Activated CD8-positive, alpha-beta memory T cell treated with anti-CD3 and anti-CD28 coated beads, Interleukin-2, amount 10 ng/mL, durations not matched to agents 7 days and 5 days (primary cell): ENCODE measurements at places on chromosomes 12 and 14.

DNA sequence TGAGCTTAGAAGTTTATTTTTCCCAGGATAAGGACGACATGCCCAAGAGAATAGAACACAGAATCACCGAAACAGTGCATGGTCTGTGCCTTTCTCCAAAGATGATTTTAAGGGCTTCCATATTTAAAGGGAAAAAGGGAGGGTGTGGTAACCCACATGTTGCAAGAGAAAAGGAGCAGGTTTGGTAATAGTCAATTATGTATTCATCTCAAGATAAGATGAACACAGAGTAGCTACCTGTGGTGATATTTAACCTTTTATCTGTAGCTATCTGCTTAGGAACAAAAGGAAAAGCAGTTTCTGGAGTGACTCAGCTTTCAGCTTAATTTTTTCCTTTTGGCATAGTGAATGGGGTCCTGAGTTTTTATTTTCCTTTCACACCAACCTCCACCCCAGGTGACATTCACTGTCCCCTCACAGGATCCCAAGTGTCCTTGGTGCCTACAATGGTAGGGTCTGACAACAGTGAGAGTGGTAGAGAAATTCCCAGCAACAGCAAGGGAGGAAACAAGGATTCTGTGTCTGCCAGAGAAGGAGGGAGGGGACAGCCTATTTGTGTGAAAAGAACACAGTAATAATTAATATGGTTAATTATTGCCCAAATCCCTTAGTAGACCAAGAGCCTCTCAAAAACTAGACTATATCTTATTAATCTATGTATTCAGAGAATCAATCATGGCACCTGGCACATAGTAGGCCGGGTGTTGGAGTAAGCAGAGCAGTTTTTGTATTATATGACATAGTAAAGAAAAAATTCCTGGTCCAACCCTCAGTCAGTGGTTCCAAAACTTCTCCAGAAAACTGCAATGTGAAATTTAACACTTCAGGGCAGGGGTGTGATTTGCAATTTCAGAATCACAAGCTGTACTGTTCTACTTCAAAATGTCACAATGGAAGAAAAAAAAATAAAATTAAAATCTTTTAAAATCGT lies 154.5 kb downstream of the PHLDA1 start:
- no peak for DNase-seq

GRCh38 chr14:56138928-56139327 lies 20.7 kb downstream of the PELI2 start:
- no peak for DNase-seq

DNA sequence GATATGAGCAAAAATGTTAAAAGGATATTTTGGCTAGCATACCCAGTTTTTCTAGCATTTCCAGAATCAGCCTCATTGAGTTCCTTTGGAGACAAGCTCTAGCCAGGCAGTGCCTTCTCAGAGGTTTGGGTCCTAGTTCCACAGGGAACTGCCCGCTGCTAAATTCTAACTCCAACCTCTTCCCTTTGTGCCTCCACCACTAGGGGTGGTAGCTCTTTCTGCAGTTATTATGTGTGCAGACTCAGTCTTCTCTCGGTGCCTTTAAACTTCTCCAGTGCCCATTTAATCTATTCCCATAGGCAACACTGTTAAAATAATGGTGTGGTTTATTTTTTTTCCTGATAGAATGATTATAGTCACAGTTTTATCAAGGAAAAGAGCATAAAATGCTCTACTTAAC lies 21.5 kb upstream of the SLC25A3 start:
- DNase-seq, result no peak

- DNase-seq, result no peak
Measured at GRCh38 chr12:117470804-117471203, 109.4 kb upstream of the NOS1 start.

GRCh38 chr12:50720085-50720484 lies 43.8 kb upstream of the ATF1 start:
- no peak for DNase-seq

GRCh38 chr14:39426605-39427004 lies 5.6 kb downstream of the FBXO33 start:
- DNase-seq, result no peak

- DNase-seq, result no peak
Measured at GRCh38 chr12:132143336-132144071, 615 bp downstream of the DDX51 start.

- no peak for DNase-seq
Measured at GRCh38 chr12:113778432-113779132, 187.5 kb downstream of the RBM19 start.

- no peak for DNase-seq
Measured at GRCh38 chr12:19608039-19608438, 168.7 kb downstream of the AEBP2 start.

GRCh38 chr12:47752552-47752951 lies 6.1 kb downstream of the RAPGEF3 start:
- DNase-seq, result no peak

DNA sequence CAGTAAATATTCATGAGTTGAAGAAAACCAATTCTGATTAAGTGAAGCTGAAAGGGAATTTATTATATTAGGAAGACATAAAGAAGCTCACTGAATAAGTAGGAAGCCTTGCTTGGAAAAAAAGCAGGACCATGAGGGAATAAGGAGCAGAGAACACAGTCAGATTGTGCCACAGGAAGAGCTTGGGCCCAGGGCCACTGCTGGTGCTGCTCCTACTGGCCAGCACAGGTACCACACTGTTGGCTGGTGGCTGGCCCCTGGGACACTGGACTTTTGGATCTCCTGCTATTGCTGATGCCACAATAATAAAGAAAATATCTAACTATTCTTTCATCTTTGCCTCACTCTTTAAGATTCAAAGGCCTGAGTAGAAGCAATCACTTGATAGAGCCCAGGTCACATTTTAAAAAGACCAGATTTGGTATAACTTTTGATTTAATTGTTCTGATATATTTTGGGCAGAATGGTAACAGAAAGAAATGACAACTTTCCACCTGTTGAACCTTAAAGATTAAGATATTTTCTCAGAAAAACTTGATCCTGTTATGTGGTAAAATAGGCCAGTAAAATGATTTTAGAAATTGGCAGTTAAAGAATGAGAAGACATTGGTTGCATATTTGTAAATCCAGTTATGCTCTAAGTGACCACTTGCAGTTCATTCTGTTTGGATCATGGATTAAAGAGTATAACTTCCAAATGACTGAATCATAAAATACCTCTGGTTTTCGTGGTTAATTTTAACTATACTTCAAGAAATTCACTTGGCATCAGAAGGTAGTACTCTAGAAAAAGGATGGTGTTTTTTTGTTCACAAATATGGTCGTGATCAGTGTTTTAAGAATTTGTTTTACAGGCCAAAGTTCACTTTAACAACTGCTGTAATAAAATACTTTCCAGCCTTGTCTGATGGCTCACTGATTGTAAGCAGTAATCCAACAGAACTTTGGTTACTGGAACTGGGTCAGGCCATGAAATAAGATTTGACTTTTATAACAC lies 68.3 kb downstream of the DERA start:
- no peak for DNase-seq

DNA sequence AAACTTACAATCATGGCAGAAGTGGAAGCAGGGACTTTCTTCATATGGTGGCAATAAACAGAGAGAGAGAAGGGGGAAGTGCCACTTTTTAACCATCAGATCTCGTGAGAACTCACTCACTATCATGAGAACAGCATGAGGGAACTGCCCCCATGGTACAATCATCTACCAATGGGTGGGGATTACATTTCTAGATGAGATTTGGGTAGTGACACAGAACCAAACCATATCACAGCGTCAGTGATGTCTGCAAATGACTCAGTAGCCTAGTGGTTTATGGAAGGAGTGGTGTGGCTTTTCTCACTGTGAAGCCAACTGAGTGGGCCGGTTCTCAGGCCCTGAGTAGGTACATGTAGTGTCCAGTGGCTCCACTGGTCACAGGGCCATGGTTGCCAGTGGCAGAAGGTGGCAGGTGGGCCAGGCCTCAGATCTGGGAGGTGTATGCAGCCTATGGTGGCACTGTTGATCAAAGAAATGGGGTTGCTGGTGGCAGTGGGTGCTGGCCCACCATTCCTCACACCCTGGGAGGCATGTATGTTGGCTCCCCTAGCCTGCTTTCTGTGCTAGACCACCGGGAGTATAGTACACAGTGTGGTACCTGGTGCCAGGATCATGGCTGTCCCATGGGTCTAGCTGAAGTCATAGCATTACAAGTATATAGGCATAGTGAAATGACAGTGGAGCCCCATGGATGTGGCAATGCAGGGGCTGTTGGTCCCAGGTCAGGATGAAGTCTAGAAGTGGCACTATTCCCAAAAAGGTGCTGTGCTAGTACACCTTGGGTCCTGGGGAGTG lies 191.9 kb downstream of the NUBPL start:
- DNase-seq, result no peak

DNA sequence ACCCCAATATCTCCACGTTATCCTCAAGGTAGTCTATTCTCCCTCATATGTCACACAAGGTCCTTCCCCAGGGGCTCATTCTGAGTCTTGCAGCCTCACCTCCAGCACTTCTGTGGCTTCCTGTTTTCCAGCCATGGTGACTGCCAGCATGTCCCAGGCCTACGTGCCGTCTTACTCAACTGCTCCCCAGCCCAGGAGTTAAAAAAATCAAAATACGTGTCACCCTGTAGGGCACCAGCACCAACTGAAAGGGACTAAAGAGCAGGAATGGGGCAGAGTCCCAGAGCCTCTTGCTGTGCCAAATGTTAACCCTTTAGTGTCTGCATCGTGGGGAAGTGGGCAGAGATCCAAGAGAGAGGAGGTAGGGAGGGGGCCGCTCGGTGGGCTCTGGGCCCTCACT lies 37.0 kb upstream of the MED13L start:
- no peak for DNase-seq

- DNase-seq, result no peak
Measured at GRCh38 chr14:74784634-74785033, 21.5 kb downstream of the YLPM1 start.

GRCh38 chr14:70045844-70046535 lies 142.8 kb downstream of the SLC8A3 start:
- no peak for DNase-seq

- DNase-seq, result no peak
Measured at GRCh38 chr12:53063708-53064612, 14.1 kb downstream of the TNS2 start.

DNA sequence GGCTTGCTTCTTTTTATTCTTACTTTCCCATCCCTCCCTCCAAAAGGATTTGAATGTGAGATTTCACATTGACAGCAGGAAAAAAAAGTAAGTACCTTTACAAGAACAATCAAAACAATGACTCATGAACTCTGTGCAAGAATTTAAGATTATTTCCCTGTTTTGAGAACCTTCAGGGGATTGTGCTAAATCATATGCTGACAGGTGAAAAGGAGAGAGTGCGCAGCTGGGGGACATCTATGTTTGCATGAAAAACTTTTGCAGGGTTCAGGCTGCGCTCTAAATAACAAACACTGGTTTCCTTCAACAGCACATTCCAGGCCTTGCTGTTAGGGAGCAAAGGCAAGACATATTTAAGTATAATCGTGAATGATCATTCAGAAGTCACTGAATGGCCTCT lies 27.3 kb downstream of the RERG start:
- no peak for DNase-seq

GRCh38 chr12:22974865-22975264 lies 349.9 kb downstream of the ETNK1 start:
- DNase-seq, result no peak

- no peak for DNase-seq
Measured at GRCh38 chr12:68915055-68915454, 17.9 kb downstream of the CPM start.

- no peak for DNase-seq
Measured at GRCh38 chr12:94242901-94243300, 94.5 kb downstream of the PLXNC1 start.

DNA sequence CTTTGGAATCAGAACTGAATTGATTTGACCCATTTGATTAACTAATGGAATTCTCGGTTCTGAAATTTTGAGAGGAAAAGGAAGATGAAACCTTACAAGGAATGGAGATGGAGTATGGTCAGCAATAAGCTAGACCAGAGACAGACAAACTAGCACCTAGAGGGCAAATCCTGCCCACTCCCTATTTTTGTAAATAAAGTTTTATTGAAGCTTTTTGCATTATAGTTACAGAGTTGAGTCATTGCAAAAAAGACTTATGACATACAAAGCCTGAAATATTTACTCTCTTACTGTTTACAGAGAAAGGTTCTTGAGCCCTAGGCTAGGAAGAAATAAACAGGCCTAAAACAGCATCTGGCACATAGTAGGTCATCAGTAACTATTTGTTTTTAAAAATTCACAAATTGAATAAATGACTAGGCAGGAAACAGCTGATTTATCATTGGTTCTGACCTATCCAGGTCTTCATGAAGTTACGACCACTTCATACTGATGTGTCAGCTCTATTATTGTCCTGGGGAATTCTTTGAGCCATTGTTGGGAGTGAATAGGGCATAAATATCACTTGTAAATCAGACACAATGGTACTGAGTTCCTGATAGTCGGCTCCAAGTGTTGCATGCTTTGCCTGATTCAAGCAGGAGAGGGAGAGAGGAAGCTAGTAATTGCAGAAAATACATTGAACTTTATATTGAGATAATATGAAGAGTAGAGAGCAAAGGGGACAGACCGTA lies 14.6 kb upstream of the STAB2 start:
- no peak for DNase-seq

DNA sequence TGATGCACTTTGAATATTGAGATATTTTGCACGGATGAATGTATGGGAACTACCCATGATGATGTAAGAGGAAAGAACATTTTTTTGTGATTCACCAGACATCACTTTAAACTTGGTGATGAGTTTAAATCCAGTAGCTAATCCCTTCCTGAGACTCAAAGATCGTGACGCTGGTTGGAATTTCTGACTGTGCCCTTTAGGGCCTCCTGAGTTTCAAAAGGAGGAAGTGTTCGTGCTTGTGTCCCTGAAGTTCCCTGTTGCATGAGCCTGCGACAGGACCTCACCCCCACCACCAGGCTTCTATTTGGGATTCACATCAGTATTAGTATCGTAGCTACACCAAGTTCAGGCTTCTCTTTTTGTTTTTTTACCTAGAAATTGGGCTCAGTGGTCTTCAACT lies 18.6 kb upstream of the RIN3 start:
- no peak for DNase-seq

GRCh38 chr12:30753233-30753632 lies 1.5 kb downstream of the CAPRIN2 start:
- peak; percentile 45 for DNase-seq

- DNase-seq, result no peak
Measured at GRCh38 chr12:107014055-107014454, 27.1 kb upstream of the MTERF2 start.

- DNase-seq, result peak; percentile 67
Measured at GRCh38 chr12:89353188-89353822, 1.0 kb upstream of the DUSP6 start.

- DNase-seq, result peak; percentile 54
Measured at GRCh38 chr14:68182492-68182891, 362.9 kb downstream of the RAD51B start.

DNA sequence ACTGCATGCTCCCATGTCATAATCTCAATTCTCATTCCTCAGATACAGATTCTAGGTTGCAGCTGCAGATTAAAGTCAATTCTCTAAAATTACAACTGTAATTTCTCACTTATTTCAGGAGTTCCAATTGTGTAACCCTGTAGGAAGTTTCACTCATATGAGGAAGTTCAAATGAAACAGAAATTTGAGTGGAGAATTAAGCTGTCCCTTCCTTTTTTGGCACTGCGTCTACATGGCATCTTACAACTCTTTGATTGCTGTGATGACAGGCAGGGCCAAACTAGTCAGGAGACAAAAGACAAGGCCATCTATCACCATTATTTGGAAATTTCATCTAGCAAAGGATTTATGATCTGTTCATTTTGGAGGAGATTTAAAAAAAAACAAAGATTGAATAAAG lies 13.3 kb upstream of the GRIP1 start:
- DNase-seq, result no peak

- no peak for DNase-seq
Measured at GRCh38 chr12:8096281-8096915, 14.3 kb downstream of the NECAP1 start.
